ENCODE measurements at places on chromosomes 6 and 20.

- DNase-seq, result no peak
Observed at GRCh38 chr6:70590400-70590799, 23.7 kb downstream of the SDHAF4 start.

GRCh38 chr20:10823585-10823984 is 149.8 kb upstream of the JAG1 start:
- DNase-seq, result no peak

- no peak for DNase-seq
Observed at GRCh38 chr20:21109144-21109543, 3.0 kb upstream of the LINC00237 start.

GRCh38 chr20:36340593-36340990 is 34.5 kb downstream of the DLGAP4 start:
- DNase-seq, result no peak

- DNase-seq, result no peak
Observed at GRCh38 chr6:124466949-124467348, 495.3 kb upstream of the RNF217 start.

- no peak for DNase-seq
Observed at GRCh38 chr6:149938571-149939355, 3.1 kb upstream of the ULBP2 start.

GRCh38 chr6:4775494-4776130 is 592 bp upstream of the CDYL start:
- peak; percentile 88 for DNase-seq

- no peak for DNase-seq
Observed at GRCh38 chr6:119102901-119103300, 24.4 kb upstream of the FAM184A start.

GRCh38 chr6:32969685-32970412 is 1.5 kb downstream of the BRD2 start:
- DNase-seq, result peak; percentile 95

GRCh38 chr6:13472976-13473767 is 14.2 kb downstream of the GFOD1 start:
- peak; percentile 52 for DNase-seq

- no peak for DNase-seq
Observed at GRCh38 chr20:12113468-12114371, 196.0 kb downstream of the BTBD3 start.

DNA sequence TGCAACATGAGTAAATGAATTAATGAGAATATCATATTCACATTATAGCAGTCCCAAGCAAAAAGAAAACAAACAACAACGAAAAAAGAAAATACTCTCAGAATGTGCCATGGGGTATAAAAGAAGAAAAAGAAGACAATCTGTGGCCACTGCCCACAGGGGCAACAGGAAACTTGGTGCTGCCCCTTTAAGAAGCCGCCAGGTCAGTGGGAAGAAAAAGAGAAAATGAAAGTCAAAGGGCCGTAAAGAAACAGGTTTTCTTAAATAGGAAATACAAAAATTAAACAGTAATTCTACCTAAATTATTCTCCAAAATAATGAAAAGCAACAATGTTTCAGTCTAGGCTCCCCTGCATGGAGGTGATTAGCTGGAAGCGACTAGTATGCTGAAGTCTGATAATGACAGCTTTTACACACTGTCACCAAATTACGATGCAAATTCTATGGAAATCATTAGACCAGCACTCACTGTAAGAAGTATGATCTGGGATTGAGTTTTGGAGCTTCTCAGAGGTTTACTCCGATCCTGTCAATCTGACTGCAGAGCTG is 23.6 kb downstream of the GMDS start:
- peak; percentile 56 for DNase-seq

- DNase-seq, result no peak
Observed at GRCh38 chr6:25058441-25058840, 122.7 kb upstream of the RIPOR2 start.

- DNase-seq, result no peak
Observed at GRCh38 chr20:50026746-50027575, 44.2 kb downstream of the SNAI1 start.

GRCh38 chr6:136424450-136424849 is 125.8 kb downstream of the MAP7 start:
- no peak for DNase-seq

GRCh38 chr6:53062169-53062539 is 3.0 kb upstream of the FBXO9 start:
- no peak for DNase-seq

GRCh38 chr6:10338151-10338550 is 76.7 kb downstream of the TFAP2A start:
- no peak for DNase-seq

- no peak for DNase-seq
Observed at GRCh38 chr6:133129556-133129955, 111.6 kb upstream of the EYA4 start.

GRCh38 chr20:36465109-36466080 is 75.9 kb upstream of the MYL9 start:
- peak; percentile 82 for DNase-seq

DNA sequence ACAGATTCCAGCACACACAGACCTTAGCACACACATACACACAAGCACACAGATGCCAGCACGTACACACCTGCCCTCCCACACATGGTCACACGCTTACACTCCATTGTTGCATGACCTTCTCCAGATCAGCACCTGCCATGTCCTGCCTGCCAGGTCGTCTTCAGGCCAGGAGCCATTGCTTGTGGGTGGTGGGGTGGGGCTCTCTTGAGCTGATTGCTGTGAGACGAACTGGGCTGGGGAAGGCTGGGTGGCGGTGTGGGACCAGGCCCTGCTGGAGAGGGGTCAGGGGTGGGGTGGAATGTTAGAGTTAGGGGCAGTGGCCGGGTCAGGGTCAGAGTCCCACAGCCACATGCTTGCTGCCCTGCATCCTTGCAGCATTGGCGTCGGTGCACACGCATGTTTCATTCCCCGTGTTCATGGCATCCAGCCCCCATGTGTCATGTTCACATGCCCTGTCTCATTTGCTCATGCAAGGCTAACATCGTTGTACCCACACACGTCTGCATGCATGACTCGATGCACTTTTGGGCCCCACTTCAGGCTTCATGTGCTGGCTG is 6.5 kb upstream of the NPBWR2 start:
- DNase-seq, result no peak

DNA sequence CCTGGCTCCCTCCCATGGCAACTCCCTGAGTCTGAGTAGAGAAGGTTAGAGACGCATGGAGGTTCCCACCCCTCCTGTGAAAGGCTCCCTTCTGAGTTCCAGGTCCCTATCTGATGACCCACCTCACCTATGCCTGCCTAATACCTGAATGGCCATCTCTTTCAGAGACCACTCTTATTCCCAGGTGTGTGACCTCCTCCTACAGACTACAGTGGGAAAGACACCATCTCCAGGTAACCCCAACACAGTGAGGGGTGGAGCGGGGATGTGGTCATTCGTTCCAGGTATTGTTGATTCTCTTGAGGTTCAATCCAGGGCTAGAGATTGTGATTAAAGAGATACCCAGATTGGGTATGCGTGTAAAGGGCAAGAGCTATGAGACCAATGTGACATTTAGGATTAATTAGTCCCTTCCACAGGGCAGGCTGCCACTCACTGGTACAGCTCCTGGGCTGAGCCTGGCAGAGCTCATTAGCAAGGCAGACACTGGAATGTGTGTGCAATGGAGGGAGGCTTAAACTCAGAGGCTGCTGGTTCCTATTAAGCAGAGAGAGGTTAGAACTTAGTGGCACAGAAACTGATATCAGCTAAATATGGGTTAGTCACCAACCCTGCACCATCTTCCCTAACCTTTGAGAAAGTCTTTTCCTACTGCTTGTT is 46.5 kb upstream of the IER3 start:
- DNase-seq, result no peak

DNA sequence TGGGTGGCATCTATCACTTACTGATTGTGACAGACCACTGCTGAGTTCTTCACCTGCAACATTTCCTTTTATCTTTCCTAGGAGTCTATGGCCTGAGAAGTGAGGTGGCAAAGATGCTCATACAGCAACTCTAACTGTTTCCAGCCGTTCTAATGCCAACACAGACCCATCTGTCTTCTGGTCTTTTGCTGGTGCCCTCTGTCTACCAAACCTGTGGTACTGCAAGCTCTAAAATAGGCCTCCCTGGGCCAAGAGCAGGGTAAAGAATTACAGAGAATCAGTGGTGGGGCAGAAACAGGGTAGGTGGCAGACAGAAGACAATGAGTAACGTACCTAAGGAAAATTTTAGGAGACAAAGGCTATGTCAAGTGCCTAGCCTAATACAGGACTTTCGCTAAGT is 611.0 kb upstream of the FLRT3 start:
- no peak for DNase-seq

DNA sequence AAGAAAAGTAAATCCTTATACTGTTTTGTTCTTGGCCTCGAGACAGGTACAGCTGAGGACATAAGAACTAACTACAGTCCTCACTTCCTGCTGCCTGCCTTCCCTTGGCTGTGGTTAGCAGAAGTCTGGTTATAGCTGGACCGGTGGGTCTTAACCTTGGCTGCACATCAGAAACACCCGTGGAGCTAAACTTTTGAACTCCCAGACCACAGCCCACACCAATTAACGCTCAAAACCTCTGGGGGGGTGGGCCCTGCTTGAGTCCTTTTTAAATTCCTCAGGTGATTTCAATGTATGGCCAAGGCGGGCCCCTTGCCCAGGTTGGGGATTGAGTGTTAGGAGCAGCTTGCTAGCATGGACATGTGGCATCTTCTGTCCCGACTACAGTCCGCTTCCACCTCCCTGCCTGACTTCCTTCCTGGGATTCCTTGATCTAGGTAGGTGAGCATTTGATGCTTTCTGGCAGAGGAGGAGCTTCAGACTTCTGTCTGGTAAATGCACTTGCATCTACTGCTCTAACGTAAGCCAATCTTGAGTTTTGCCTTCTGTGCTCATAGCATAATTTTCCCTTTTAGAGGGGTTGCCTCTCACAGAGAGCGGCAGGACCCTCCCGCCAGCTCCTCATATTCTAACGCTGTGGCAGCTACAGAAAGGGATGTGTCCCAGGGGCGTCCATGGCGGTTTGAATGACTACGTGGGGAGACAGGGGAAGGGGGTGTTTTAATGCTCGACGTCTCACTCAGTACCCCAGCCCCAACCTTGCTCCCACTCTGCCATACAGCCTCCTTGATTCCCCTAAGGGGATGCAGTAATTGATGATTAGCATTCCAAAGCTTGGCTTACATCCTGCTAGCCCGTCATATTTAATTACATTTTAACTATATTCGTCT is 390.1 kb downstream of the ZFAND3 start:
- DNase-seq, result no peak

GRCh38 chr6:5490501-5491069 is 229.3 kb downstream of the FARS2 start:
- DNase-seq, result no peak

DNA sequence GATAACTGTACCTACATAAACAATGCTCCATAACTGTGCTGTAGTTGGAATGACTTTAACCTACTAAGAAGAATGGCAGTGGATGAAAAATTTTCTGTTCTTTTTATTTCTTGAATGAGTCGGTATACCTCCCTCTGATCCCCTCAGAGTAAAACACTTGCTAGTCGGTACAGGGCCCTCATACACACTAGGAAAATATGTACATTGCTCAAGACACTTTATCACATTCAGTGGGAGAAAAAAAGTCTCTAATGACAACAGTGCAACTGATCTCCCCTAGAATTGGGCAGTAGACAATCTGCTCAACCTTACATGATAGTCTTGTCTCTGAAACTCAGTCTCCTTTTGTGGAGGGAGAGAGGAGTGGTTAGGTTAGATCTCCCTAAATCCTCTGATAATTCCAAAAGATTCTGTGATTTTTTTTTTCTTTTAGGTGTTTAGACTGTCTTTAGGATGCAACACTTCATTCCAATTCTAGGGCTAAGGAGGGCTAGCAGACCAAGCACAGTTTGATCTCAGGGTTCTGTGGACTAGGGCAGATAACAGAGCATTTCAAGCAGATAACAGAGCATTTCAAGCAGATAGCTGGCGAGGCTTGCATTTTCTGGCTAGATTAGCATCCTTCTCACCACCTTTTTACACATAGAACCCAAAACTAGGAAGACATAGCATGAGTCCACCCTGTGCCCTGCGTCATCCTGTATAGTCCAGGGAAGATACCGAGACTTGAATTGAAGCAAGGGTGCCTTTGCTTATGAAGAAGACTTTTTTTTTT is 100.3 kb upstream of the TNFAIP3 start:
- peak; percentile 23 for DNase-seq

DNA sequence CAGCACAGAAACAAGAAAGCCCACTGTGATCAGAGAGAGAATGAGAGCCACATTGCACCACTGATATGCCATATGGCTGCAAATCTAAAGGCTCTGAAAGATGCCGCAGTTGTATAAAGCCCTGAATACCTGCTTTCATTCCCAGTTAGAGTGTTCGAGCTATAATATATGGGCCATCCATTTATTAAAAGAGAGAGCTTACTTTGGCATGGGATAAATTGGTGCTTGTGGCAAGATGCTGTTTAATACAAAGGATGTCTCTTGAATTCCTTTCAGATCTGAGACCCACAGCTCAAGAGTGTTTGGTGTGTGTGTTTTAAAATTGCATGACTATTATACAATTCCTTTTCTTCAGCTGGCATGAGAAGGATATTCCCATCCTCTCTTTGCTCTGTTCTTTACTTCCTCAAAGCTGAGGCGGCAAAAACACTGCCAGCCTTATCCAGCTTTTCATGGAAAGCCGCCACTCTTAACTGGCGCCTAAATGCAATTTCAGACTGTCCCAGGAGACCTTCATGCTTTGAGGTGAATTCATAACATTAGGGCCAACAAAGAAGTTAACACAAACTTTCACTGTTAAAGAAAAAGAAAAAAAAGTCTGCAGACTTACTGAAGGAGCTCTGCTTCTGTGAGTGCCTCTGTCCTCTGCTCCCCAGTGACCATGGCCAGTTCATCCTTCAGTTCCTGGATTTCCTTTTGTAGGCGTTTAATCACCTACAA is 147.6 kb downstream of the KIF6 start:
- DNase-seq, result no peak

GRCh38 chr20:62061851-62062423 is 3.7 kb downstream of the TAF4 start:
- no peak for DNase-seq

- DNase-seq, result no peak
Observed at GRCh38 chr20:40156600-40157317, 532.3 kb downstream of the MAFB start.

DNA sequence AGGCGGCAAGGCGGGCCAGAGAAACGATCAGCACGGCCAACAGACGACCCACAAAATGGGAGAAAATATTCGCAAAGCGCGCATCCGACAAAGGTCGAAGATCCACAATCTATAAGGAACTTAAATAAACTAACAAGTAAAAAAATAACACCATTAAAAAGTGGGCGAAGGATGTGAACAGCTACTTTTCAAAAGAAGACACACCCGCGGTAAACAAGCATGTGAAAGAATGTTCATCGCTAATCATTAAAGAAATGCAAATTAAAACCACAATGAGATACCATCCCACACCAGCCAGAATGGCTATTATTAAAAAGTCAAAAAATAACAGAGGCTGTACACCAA is 117.8 kb upstream of the SIRPA start:
- no peak for DNase-seq

DNA sequence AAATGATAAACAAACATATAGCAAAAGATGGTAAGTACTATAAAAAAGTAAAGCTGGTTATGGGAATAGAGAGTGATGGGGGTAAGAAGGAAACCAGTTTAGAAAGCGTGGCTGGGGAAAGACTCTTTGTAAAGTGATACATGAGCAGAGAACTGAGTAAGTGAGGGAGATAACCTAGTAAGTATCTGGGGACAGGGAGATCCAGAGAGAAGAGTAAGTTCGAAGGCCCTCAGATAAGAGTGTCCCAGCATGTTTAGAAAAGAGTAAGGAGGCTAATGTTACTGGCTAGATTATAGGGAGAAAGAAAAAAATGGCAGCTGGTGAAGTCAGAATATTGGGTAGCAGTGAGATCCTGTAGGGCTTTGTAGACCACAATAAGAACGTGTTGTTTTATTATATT is 50.7 kb upstream of the HBS1L start:
- DNase-seq, result no peak

GRCh38 chr6:170463101-170463721 is 89.9 kb downstream of the PSMB1 start:
- no peak for DNase-seq

All from hematopoietic multipotent progenitor cell treated with erythropoietin and hydrocortisone succinate and interleukin-3 and kit ligand, for 6 days (in vitro differentiated cells).